Bronchial epithelial cell (primary cell): ENCODE measurements at places on chromosomes 2 and 18.
A peak's percentile ranks its signal among the peaks of the same experiment; 100 is the strongest.

- DNase-seq, result no peak
These were observed 170.5 kb upstream of the SLC39A10 start for GRCh38 chr2:195486520-195486919.

DNA sequence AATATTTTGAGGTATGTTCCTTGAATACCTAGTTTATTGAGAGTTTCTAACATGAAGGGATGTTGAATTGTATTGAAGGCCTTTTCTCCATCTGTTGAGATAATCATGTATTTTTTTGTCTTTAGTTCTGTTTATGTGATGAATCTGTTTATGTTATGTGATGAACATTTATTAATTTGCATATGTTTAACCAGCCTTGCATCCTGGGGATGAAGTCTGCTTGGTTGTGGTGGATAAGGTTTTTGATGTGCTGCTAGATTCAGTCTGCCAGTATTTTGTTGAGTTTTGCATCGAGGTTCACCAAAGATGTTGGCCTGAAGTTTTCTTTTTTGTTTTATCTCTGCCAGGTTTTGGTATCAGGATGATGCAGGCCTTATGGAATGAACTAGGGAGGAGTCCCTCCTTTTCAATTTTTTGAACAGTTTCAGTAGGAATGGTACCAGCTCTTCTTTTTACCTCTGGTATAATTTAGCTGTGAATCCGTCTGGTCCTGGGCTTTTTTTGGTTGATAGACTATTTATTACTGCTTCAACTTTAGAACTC lies 71.9 kb downstream of the EPC2 start:
- DNase-seq, result no peak

- DNase-seq, result peak; percentile 86
These were observed 192.2 kb upstream of the LRRTM1 start for GRCh38 chr2:80496775-80497174.

DNA sequence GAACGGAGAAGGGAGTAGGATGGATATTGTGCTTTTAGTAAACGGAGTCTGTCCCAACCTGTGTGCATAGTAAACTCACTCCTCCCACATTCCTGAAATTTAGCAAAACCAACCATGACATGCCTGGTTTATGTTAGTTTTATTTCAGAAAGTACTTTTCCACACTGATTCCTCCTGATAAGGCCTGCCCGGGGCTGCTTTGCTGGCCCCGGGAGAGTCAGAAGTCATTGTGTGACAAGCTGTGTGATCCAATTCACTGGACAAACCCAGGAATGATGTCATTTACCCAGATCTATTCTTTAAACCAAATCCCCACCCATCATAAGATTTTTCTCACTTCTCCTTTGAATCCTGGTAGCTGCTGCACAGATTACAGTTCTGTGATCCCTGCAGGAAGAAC lies 109.0 kb downstream of the SETBP1 start:
- peak; percentile 60 for DNase-seq

GRCh38 chr18:48869591-48869990 lies 81.2 kb downstream of the SMAD7 start:
- DNase-seq, result no peak

GRCh38 chr18:38810789-38811188 lies 1245.2 kb upstream of the CELF4 start:
- no peak for DNase-seq

- DNase-seq, result no peak
These were observed 75.0 kb downstream of the TMEM247 start for GRCh38 chr2:46554397-46554796.

GRCh38 chr18:69648486-69648885 lies 247.8 kb downstream of the DOK6 start:
- no peak for DNase-seq

- no peak for DNase-seq
These were observed 234.3 kb downstream of the LRATD1 start for GRCh38 chr2:14866736-14867352.
